ENCODE measurements at places on chromosomes 12 and 14.

- DNase-seq, result no peak
Measured at GRCh38 chr12:109912855-109913321, 12.8 kb downstream of the TCHP start.

DNA sequence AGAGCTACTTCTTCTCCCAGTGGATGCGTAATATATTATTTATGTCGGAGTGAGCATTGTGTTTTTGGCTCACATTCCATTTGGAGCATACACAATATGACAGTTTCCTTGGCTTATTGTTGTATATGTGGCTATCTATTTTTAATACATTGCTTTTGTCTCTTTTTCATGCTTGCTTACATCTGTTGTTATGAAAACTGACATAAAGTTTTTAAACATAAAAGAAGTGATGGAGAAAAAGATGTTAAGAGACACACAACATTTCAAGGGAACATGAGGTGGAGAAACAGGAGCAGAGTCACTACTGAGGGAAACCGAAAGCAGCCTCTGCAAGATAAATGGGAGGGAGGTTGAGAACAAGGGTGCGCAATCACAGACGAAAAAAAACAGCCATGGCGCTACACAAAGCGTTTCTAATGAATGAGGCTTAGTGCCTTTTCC is 228.4 kb upstream of the NPAS3 start:
- no peak for DNase-seq

DNA sequence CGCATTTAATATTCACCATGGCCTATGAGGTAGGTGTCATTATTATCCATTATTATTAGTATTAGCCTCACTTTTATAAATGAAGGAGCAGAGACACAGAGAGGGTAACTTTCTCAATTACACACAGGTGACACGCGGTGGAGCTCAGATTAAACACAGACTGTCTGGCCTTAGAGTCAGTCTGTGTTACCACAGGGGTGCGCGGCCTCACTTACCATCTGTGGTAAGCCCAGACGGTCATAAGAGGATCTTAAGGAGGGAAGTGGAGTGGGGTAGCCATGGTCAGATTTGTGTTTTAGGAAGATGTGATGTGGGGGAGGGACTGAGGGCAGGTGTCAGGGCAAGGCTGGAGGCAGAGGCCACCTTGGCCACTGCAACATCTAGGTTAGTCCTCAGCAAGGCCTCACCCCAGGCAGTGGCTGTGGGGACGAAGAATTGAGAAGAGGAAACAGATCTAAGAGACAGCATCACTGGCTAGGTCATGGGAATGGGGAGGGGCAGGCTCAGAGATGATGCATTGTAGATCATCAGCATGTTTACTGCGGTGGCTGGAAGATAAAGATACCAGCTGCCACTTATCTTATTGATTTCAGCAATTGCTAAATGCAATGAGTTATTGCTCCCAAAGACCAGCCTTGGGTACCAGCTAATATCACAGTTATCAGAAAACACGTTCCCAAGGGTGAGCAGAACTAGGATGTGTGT is 67.1 kb downstream of the SERPINA3 start:
- peak; percentile 74 for DNase-seq

DNA sequence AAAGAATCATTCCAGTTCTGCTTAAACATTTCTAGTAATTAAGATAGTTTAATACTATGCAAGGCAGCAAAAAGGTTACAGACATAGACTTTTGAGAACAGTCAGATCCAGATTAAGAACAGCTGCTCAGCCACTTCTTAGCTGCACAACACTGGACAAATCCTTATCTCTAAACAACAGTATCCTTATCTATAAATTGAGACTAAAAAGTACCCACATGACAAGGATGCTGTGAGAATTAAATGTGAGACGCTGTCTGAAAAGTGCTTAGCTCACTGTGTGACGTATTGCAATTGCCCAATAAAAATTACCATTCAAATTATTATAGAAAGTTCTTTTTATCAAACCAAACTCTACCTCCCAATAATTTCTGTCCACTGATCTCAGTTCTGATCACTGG is 35.5 kb downstream of the BORCS5 start:
- DNase-seq, result no peak

GRCh38 chr14:71236487-71236886 is 329.2 kb downstream of the PCNX1 start:
- no peak for DNase-seq
